ENCODE measurements at places on chromosomes 3 and 15.

DNA sequence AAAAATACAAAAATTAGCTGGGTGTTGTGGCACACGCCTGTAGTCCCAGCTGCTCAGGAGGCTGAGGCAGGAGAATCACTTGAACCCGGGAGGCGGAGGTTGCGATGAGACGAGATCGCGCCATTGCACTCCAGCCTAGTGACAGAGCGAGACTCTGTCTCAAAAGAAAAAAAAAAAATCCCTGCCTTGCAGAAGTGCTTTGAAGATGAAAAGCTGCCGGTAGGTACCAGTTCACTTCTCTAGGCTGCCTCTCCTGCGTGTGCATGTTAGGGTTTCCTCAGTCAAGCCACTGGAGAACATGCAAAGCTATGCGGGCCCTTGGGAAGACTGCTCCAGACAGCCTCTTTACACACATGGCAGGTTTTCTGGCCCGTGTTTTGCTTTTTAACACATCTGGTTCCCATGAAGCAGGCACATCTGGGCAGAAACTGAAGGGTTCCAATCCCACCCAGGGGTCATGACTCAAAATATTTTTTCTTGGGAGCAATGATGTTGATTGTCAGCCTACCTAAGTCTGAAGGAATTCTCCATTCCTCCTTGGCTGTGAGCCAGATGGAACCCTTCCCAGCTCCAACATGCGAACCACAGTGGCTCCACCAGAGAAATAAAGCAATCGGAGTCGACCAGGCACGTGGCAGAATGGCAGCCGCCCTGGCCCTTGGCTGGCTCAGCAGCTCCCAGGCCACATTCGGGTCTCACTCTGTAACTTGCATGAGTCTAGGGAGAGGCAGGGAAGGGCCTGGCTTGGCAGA lies 29.6 kb downstream of the MGLL start:
- ATAC-seq: no peak

GRCh38 chr3:48042071-48042760 lies 26.0 kb upstream of the MAP4 start:
- no peak for ATAC-seq

DNA sequence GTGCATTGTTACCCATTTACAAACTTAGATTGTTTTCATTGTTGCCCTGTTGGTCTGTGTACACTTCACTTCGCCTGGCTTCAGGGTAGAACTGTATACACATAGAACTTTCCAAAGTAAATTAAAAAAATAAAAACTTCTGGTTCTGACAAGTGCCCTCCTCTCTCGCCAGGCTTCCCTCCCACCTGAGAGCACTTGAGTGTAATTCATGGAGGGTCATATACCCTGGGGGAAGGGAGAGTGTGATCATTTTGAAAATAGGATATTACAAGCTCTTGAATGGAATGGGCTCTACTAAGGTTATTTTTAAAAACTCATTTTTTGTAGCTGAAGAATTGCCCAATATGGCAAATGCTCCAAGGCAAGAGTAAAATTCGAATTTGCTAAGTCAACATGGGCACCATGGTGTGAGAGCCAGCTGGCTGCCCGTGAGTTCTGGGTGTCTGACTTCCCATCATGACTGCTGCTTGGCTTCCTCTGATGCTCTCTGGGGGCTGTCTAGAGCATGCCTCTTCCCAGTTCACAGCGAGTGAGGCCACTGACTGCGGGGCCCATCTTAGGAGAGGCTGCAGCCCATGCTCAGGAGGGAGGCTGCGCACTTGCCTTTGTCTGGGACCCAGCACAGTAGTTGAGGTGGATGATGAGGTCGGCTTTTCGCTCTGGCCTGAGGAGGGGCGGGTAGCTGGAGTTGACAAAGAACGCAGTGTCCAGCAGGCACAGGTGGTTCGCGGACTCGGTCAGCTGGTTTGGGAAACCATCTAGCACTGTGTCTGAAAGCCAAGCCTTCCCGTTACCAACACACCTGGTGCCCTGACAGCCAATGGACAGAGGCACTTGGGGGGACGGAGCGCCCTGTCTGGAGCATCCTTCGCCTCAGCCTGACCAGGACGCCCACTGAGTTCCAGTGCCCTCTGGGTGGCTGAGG lies 13.1 kb upstream of the EHD4 start:
- ATAC-seq: no peak

DNA sequence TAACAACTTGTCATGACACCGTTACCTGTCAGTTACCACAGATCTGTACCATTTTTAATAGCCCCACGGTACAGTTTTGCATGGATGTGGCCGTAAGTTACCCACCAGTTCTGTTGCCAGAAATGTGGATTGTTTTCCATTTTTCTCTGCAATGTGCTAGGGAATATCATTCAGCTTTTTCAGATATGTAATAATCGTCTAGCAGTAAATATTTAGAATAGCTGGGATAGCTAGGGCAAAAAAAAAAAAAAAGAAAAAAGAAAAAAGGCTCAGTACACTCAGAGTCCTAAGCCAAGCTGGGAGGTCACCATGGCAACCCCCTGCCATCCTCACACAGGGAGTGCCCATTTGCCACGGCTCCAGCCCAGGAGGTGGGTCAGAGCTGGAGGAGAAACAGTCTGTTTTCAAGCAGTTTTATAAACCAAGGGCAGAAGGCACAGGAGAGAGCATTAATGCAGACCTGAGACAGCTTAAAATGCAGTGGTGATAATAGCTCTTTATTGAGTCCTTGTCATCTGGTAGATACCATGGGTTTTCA lies 25.2 kb downstream of the PAQR5 start:
- ATAC-seq: no peak

DNA sequence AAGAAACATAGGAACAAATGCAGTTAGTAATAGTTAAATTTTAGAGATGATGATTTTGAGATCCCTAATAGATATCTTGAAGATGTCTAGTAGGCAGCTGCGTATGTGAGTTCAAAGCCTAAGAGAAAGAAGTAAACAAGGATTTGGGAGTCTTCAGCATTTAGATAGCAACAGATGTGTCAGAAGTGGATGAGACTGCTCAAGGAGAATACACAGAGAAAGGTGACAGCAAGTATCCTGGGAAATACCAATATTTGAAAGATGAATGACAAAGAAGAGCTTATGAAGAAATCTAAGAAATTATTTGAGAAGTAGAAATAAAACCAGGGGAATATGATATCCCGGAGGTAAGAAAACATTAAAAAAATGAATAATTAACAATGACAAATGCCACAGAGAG lies 130.9 kb downstream of the PCCB start:
- no peak for ATAC-seq

- ATAC-seq: no peak
These were observed 45.8 kb downstream of the PXYLP1 start for GRCh38 chr3:141277451-141277850.

- ATAC-seq: peak; percentile 27
These were observed 74.5 kb downstream of the NR1D2 start for GRCh38 chr3:24019585-24019984.

- no peak for ATAC-seq
These were observed 211.0 kb downstream of the TNIK start for GRCh38 chr3:171249245-171249644.

DNA sequence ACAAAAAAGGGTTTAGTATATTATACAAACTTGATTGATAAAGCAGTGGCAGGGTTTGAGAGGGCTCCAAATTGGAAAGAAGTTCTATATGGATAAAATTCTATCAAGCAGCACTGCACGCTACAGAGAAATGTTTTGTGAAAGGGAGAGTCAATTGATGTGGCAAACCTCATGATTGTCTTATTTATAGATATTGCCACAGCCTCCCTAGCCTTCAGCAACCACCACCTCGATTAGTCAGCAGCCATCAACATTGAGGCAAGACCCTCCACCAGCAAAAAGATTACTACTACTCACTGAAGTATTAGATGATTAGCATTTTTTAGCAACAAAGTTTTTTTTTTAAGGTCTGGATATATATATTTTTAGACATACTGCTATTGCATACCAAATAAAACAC lies 296.7 kb downstream of the CHST2 start:
- ATAC-seq: no peak

DNA sequence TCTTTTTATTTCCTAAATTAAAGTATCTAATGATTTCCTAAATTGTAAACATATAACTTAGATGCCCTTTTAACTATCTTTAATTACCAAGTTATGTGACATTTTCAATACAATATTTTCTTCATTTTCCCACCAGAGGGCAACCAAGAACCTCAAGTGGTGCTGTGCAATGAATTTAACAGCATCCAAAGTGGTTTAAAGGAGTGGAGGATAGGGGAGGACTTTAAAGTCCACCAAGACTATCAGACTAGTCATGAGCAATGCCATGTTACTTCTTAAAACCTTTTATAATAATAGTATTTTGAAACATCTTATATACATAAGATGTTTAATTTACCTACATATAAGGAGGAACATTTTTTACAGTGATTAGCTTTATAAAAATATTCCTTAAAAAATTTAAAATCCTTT lies 74.4 kb downstream of the DLG1 start:
- ATAC-seq: peak; percentile 54

DNA sequence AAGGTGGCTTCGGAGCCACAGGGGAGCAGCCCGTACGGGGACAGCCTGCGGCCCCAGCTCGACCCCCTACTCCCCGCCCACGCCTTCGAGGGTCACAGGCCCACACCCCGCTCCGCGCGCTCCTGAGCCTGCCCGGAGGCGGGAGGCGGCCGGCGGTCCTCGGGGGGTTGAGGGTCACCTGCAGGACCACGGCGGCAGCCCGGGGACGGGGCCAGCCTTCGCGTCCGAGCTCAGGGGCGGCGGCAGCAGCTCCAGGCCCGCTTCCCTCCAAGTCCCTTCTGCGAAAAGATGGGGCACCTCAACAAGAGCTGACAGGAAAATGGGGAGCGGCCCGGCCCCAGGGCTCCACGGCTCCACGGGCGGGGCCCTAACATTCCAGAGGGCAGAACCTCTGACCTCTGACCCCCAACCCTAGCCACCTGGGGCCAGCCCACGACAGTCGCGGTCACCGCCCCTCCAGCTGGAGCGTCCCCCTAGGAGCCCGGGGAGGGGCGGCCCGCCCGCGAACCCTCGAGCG lies 428 bp downstream of the LYSMD4 start:
- ATAC-seq: peak; percentile 80

DNA sequence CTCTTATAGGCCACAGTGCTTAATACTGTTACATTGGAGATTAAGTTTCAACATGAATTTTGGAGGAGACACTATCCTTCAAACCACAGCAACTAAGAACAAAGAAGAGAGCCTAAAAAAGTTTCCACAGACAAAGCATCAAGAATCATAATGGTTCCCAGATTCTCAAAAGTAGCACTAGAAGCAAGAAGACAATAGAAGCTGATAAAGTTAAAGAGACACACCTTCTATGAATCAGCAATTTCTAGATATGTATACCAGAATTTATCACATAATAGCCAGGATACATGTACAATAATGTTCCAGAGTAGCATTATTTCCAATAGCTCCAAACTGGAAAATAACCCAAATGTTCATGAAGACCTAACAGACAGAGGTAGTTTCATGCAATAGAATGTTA lies 12.2 kb downstream of the NKIRAS1 start:
- ATAC-seq: no peak

DNA sequence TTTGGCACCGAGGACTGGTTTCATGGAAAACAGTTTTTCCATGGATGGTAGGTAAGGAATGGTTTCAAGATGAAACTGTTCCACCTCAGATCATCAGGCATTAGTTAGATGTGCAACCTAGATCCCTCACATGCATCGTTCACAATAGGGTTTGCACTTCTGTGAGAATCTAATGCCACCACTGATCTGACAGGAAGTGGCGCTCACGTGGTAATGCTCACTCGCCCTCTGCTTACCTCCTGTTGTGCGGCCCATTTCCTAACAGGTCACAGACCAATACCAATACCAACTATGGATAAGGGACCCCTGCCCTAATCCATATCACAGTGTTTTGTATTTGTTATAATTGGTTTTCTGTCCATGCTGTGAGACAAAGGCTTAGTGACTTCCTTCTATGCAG lies 58.9 kb downstream of the SLMAP start:
- no peak for ATAC-seq

DNA sequence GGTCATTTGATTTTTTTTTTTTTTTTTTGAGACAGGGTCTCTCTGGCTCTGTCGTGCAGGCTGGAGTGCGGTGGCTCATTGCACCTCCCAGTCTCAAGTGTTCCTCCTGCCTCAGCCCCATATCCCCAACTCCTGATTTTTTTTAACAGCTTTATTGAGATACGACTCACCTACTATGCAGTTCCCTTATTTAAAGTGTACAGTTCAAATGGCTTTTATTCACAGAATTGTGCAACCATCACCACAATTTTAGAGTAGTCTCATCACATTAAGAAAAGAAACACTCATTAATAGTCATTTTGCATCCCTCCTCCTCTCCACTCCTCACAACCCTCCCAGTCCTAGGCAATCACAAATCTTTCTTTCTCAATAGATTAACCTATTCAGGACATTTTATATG lies 1.9 kb upstream of the TRA2B start:
- no peak for ATAC-seq

- no peak for ATAC-seq
These were observed 29.4 kb downstream of the EEFSEC start for GRCh38 chr3:128182656-128183055.
